ENCODE measurements at places on chromosomes 2 and 18.

DNA sequence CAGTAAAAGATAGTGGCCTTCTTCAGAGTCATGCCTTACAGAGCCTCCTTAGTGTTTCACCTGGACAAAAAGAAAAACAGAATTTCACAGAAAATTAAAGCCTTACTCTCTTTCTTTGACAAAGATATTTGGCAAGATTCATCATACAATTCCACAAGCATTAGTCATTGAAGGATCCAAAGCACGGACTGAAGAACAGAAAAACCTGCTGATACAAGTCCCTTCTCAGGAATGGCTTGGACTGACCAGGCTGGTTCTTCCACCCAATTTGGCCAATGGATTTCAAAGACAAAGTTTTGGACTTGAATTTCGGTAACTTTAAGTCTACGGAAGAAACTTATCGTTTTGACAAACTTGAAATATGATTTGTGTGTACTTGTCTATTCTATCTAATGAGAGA, 39.1 kb upstream of the GALNT3 start:
- no peak for DNase-seq

DNA sequence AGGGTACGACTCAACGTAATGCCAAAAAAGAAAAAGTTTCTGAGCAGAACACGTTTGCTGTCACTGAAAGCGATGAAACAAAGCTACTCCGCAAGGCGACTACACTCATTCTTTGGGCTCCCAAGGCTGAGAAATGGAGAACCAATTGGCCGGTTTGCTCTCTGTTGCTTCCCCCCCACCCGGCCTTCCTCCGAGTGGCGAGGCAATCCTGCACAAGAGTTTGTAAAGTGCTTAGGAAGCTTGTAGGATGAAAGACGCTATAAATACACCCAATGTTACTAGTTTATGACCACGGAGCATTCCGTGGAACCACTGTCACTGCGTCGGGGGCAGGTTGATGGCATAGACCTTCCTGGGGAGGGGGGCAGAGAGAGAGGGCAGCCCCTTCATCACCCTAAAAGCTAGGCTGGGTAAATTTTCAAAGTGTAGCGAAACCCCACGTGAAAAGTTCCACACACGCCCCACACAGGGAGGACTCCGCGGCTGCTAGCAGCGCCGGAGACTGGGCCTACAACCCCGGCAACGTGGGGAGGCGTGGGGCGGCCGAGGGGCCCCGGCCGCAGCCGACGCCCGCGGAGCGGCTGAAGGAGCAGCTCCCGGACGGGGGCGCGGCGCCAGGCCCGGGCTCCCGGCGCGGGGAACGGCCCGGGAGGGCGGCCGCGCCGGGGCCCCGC, 915 bp downstream of the CUL3 start:
- DNase-seq, result peak; percentile 27

- DNase-seq, result no peak
Observed at GRCh38 chr2:54787755-54788366, 64.4 kb downstream of the EML6 start.

- no peak for DNase-seq
Observed at GRCh38 chr2:186531257-186531775, 45.3 kb downstream of the ZC3H15 start.

- no peak for DNase-seq
Observed at GRCh38 chr2:88603146-88603545, 24.1 kb downstream of the EIF2AK3 start.

DNA sequence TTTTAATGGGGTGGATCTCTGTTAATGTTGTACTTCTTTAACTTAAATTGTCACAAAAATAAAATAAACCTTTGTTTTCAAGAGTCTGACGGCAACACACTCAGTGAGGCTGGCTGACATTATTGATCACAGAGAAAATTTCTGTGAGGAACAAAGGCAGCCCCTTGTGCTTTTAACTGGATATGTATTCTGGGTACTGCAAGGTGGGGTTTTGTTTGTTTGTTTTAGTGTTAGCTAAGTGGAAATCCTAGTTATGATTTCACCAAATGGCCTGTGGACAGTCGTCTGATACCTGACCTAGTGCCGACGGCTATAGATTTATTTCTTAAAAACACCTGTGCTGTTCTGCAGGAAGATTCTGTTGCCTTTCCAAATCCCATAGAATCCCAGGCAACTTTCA, 1329.5 kb upstream of the ZEB2 start:
- DNase-seq, result no peak

DNA sequence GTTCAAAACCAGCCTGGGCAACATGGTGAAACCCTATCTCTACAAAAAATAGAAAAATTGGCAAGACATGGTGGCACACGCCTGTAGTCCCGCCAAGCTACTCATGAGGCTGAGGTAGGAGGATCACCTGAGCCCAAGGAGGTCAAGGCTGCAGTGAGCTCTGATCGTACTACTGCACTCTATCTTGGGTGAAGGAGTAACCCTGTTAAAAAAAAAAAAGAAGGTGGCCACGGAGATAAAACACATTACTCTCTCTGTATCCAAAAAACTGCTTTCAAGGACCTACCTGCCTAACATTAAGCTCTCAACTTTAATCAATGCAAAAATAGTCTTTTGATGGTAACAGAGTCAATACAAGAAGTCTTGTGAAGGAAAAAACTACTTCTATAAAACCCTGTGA, 57.3 kb downstream of the BAZ2B start:
- no peak for DNase-seq

- no peak for DNase-seq
Observed at GRCh38 chr2:86783615-86784339, 6.9 kb downstream of the CD8A start.
